Aorta (tissue), 5 donors: ENCODE measurements at places on chromosomes 7 and 10. TPM values are rescaled to one million over a fixed set of nuclear protein-coding genes. Genes with fewer than 3 reads are reported as not detected.

DNA sequence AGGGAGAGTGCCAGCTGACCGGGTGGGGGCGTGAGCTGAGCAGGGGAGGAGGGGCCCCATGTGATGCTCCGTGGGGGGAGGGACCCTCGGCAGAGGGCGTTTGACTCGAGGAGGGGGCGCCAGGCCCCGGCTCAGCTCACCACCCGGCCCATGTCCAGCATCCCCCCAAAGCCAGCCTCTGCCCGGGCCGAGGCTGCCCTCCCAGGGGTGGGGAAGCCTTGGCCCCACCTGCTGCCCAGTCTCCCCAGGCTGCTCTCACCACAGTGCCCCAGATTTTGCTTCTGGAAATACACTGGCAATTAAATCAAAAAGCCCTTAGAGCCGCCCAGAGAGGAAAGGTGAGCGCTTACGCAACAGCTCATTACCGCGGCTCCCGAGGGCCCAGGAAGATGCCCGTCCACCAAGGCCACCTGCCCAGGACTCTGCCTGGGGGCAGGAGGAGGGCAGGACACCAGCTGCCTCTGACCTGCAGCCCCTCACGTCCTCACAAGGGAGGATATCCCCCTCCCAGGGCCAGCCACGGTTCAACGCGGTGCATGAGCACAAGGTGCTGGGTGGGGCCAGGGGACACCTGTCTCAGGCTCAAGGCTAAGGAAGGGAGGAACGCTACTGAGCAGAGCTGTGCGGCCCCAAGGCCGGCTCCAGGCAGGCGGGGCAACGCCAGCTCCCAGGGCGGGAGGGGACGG is 70.0 kb upstream of the INPP5A start:
- no peaks in the 10 kb centered on the region for H3K4me1 ChIP-seq
- H3K27me3 ChIP-seq: no peaks in the 10 kb centered on the region
- H3K4me3 ChIP-seq: no peak overlapping the region
- no peak overlapping the region for H3K27ac ChIP-seq

The CYP26C1 gene
- total RNA-seq: 0.21 TPM

The MYL10 gene
- not detected for total RNA-seq

DNA sequence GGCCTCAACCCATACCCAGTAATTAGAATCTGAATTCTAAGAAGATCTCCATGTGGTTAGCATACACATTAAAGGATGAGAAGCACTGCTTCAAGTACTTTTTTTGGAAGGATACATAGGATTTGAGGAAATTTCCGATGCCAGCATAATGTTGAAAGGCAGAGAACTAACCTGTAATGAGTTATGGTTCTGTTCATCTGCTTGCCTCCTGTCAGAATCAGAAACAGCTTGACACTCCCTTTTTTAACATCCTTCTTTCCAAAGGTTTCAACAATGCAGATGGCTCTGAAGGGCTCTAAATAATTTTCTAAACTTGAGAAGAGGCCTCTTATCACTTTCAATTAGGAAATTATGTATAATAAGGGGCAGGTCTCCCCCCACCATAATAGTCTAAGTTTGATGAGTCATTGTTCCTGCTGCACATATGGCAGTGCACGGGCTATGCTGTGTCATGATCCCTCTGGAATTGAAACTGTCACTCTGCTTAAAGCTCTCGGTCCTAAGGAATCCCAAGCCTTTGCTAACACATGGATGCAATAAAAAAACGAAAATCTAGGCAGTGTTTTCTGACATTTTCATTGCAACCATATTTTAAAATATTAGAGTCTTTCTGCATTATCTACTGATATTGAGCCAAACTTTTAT is 291.2 kb upstream of the FZD1 start:
- no peak overlapping the region for H3K27ac ChIP-seq
- H3K27me3 ChIP-seq: no peaks in the 10 kb centered on the region
- H3K4me3 ChIP-seq: no peak overlapping the region
- no peaks in the 10 kb centered on the region for H3K4me1 ChIP-seq

GRCh38 chr7:152313831-152314604 is 121.8 kb downstream of the KMT2C start:
- no peak overlapping the region for H3K4me3 ChIP-seq
- no peaks in the 10 kb centered on the region for H3K36me3 ChIP-seq
- H3K27me3 ChIP-seq: no peaks in the 10 kb centered on the region
- H3K27ac ChIP-seq: no peak overlapping the region
- H3K4me1 ChIP-seq: peaks cover 5% of the 10 kb centered on the region

DNA sequence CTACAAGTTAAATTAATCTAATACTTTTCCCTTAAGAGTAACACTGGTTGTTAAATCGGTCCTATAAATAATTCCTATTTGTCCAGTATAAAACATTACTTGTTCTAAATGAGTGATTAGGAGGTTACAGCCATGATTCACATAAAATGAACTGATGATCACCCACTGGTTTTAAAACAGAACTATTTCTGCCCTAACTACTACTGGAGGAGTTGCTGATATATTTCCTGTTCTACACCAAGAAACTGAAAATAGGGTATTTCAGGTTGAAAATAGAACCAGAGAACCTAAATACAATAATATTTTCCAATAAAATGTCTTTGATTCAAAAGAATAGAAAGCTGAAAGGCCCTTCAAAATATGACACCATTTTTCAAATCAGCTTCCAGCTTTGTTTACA is 30.9 kb downstream of the DNAJC1 start:
- no peak overlapping the region for H3K4me3 ChIP-seq
- no peaks in the 10 kb centered on the region for H3K36me3 ChIP-seq
- no peak overlapping the region for H3K27ac ChIP-seq
- no peaks in the 10 kb centered on the region for H3K4me1 ChIP-seq
- no peak for DNase-seq

GRCh38 chr10:97196223-97197029 is 10.7 kb upstream of the SLIT1 start:
- H3K27me3 ChIP-seq: peaks cover 2% of the 10 kb centered on the region
- no peaks in the 10 kb centered on the region for H3K4me1 ChIP-seq
- H3K27ac ChIP-seq: no peak overlapping the region

DNA sequence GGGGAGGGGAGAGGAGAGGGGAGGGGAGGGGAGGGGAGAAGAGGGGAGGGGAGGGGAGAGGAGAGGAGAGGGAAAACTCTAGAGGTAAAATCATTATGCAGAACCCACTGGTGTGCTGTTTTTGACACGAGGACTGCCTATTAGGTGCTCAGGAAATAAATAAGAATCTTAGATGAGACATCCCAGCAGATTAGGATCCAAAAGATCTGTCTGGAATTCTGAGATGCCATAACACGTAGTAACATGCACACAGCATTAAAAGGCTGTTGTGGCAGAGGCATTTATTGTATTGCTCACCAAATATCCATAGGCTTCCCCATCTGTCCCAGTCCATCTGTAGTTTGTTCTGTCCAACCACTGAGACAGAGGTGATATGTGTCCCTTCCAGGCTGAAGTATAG is 40.8 kb upstream of the KMT2E start:
- H3K27me3 ChIP-seq: no peaks in the 10 kb centered on the region
- no peak overlapping the region for H3K4me3 ChIP-seq
- peaks cover 13% of the 10 kb centered on the region for H3K4me1 ChIP-seq
- H3K36me3 ChIP-seq: no peaks in the 10 kb centered on the region
- peak overlapping the region; percentile 5 for H3K27ac ChIP-seq

The BICC1 gene
- total RNA-seq: 46.8 TPM

GRCh38 chr7:108662783-108663362 is 93.2 kb downstream of the DNAJB9 start:
- no peak overlapping the region for H3K4me3 ChIP-seq
- no peaks in the 10 kb centered on the region for H3K36me3 ChIP-seq
- H3K4me1 ChIP-seq: no peaks in the 10 kb centered on the region
- no peaks in the 10 kb centered on the region for H3K27me3 ChIP-seq

- DNase-seq: no peak
- no peaks in the 10 kb centered on the region for H3K4me1 ChIP-seq
- H3K27ac ChIP-seq: no peak overlapping the region
- no peaks in the 10 kb centered on the region for H3K27me3 ChIP-seq
- no peaks in the 10 kb centered on the region for H3K36me3 ChIP-seq
These were observed 694.5 kb downstream of the LRMDA start for GRCh38 chr10:76125900-76126299.

The LOXL4 gene
- 29.9 TPM for total RNA-seq

The SPDYE8 gene
- not detected for total RNA-seq

DNA sequence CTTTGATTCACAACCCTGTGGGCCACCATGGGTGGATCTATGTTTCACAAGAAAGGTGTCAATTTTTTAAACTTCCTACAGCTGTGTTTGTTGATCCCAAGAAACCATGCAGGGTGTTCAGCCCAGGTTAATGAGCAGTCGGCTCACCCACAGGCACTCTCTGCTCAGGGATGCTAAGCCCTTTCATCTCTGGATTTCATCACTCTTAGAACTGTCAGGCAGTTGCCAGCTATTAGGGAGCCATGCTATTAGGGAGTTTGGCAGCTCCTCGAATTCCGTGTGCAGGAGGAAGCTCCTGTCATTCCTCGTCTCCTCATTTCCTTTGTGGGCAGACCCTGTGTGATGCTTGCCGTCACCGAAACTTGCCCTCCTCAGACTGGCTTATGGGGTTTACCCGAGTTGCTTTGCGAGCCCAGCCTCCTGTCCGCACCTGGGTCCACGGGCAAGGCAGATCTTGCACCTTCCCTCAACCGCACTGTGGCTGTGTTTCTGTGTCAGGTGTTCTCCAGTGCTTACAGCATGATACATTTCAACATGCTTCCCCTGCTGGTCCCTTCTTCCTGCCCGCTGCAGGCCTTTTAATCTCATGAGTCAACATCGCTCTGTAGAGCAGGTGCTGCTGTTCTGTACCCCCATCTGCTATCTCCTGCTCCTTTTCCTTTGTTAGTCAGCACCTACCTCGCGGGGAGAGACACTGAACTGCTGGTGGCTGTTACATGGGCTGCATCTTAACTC is 509.8 kb downstream of the SUGCT start:
- H3K4me1 ChIP-seq: no peaks in the 10 kb centered on the region
- no peak overlapping the region for H3K27ac ChIP-seq
- no peaks in the 10 kb centered on the region for H3K36me3 ChIP-seq
- no peak for DNase-seq

The ANKRD2 gene
- total RNA-seq: 0.78 TPM

DNA sequence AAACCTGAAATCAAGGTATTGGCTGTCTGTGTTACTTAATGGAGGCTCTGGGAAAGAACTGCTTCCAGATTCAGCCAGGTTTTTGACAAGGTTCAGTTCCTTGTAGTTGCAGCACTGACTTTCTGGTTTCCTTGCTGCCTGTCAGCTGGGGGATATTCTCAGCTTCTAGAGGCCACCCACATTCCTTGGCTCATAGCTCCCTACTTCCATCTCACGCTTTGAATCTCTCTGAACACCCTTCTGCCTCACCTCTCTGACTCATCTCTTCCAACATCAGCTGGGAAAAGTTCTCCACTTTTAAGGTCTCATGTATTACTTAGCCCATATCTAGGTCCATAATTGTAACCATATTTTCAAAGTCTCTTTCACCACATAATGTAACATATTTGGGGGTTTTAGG is 22.9 kb upstream of the GPR22 start:
- H3K27ac ChIP-seq: no peak overlapping the region
- peaks cover 2% of the 10 kb centered on the region for H3K36me3 ChIP-seq
- DNase-seq: no peak
- no peak overlapping the region for H3K4me3 ChIP-seq
- H3K4me1 ChIP-seq: peaks cover 2% of the 10 kb centered on the region
- H3K27me3 ChIP-seq: no peaks in the 10 kb centered on the region

DNA sequence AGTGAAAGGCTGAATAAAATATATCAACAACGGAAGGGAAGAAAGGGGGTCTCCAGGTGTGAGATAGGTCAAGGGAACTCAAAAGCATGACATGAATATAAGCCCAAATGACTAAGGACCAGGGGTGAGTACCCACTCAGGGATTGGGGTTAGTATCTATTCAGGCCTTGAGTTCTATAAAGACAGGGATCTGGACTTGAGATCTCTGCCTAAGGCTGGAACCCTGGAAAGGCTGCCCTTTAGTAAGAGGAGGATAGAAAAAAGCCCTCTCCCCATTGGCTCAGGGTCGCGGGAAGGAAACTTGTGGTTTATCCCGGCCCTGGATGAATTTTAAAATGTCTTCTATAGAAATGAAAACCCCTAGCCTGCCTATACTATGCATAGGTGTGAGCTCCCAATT is 2.4 kb upstream of the ITPRIP start:
- DNase-seq: no peak
- H3K27ac ChIP-seq: peak overlapping the region; percentile 92
- H3K4me3 ChIP-seq: no peak overlapping the region
- H3K27me3 ChIP-seq: no peaks in the 10 kb centered on the region

The ADAM12 gene
- total RNA-seq: 5.5 TPM

The OGA gene
- total RNA-seq: 171 TPM

DNA sequence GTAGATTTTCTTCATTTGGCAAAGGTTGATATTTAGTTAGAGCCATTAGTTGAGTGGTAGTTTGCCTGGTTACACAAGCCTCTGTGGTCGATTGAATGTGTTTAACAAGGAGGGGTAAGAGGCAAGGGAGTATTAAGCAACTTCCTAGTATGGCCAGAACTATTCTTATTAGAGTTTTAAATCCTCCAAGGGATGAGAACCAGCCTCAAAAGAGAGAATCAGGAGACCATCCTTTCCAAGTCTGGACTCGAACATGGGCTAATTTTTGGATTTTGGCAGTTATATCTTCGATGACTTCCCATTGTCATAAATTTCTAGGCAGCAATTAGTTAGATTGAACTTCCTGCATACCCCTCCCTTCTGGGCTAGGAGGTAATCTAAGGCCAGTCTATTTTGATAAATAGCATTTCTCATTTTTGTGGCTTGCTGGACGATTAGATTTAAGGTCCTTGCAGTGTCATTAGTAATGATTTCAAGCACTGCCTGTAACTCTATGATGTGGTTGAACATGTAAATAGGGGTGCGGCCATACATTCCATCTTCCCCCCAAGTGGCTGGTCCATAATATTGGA is 219.5 kb upstream of the KCND2 start:
- no peak overlapping the region for H3K4me3 ChIP-seq
- H3K27ac ChIP-seq: no peak overlapping the region
- no peaks in the 10 kb centered on the region for H3K36me3 ChIP-seq
- no peaks in the 10 kb centered on the region for H3K27me3 ChIP-seq

DNA sequence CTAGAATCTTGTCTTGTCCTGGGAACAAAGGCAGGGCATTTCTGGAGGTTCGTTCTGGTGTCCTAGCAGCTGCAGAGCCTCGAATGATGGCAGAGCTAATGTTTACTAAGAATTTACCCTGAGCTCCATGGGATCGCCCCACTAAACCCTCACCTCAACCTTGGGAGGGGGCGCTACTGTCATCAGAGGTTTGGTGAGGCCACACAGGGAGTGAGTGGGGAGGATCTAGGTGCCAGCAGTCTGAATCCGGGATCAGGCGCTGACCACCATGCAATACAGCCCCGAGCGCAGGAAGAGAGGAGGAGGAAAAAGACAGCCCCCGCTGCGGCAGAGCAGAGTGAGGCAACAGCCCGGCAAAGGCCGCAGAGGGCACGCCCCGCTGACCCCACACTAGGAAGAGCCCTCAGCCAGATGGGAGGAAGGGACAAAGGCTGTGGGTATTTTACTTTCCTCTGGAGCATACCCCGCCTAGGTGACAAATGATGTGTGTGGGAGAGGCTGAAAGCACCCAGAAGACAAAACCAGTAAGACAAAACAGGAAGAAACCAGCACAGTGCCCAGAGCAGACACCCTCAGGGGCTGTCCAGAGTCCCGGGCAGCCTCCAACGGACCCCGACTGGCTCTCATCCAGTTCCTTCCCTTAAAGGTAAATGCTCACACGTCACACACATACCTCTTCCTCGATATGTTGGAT is 103.5 kb downstream of the FAM53B start:
- no peak overlapping the region for H3K27ac ChIP-seq
- no peak for DNase-seq
- no peaks in the 10 kb centered on the region for H3K27me3 ChIP-seq
- H3K4me1 ChIP-seq: no peaks in the 10 kb centered on the region
- no peak overlapping the region for H3K4me3 ChIP-seq

GRCh38 chr10:24680647-24681524 is 42.8 kb downstream of the ARHGAP21 start:
- H3K4me3 ChIP-seq: no peak overlapping the region
- DNase-seq: no peak
- H3K27me3 ChIP-seq: no peaks in the 10 kb centered on the region
- peaks cover 3% of the 10 kb centered on the region for H3K4me1 ChIP-seq
- no peak overlapping the region for H3K27ac ChIP-seq
- H3K36me3 ChIP-seq: no peaks in the 10 kb centered on the region

The GPR26 gene
- not detected for total RNA-seq
